ENCODE measurements at places on chromosomes 1 and 21.

- DNase-seq: no peak
Observed at GRCh38 chr1:233127157-233127556, 168.4 kb downstream of the PCNX2 start.

- no peak for DNase-seq
Observed at GRCh38 chr1:180252638-180253536, 22.8 kb downstream of the LHX4 start.

GRCh38 chr21:29669416-29669815, 270.4 kb downstream of the GRIK1 start:
- DNase-seq: no peak

DNA sequence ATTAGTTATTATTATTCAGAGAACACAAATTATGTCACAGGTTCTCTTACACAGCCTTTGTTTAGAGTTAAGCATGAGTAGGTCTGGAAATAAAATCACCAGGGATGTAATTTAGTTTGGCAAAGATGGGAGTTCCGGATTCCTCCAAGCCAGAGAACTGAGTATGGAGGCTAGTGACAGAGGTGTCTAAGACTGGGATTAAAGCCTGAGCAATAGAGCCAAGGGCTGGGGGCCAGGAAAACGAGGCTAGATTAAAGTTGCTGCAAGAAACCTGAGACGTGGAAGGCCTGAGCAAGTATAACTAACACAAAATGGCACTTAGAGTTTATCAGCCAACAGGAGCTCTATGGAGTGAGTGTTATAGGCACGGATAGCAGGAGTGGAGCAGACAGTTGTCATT, 381.6 kb downstream of the SRGAP2C start:
- DNase-seq: no peak

- no peak for DNase-seq
Observed at GRCh38 chr1:188466539-188466938, 1637.8 kb downstream of the PLA2G4A start.

- DNase-seq: no peak
Observed at GRCh38 chr1:25050165-25050564, 120.1 kb upstream of the RUNX3 start.

- DNase-seq: no peak
Observed at GRCh38 chr21:28882345-28882744, 110.3 kb downstream of the LTN1 start.
